ENCODE measurements at places on chromosomes 12 and 14.

- no peak for DNase-seq
Observed at GRCh38 chr12:3012786-3013185, 53.6 kb downstream of the TEAD4 start.

- DNase-seq = peak; percentile 65
Observed at GRCh38 chr12:121443193-121443870, 43.4 kb downstream of the RNF34 start.

DNA sequence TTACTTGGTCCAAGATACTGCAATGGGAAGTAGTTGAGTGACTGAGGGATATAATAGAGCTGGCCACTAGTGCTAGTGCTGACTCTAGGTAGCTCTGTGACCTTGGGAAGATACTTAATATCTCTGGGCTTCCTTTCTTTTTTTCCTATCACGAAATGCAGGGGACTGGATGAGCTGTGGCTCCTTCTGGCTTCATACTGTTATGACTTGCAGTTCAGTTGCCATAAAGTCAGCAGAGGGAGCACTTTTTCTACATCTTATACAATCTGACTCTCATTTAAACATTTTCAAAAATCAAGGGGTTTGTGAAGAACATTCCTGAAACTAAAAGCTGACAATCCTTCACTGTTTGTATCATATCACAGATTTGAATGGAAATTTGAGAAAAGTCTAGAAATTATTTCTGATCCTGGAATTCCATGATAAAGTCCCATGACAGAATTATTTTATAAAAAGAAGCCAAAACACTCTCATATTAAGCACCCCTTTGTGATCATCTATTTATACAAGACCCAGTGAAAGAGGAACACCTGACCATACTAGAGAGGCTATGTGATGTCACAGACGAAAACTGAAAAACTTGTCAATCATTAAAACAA lies 5.3 kb downstream of the BHLHE41 start:
- no peak for DNase-seq

GRCh38 chr12:91627225-91627624 lies 444.6 kb upstream of the DCN start:
- no peak for DNase-seq

DNA sequence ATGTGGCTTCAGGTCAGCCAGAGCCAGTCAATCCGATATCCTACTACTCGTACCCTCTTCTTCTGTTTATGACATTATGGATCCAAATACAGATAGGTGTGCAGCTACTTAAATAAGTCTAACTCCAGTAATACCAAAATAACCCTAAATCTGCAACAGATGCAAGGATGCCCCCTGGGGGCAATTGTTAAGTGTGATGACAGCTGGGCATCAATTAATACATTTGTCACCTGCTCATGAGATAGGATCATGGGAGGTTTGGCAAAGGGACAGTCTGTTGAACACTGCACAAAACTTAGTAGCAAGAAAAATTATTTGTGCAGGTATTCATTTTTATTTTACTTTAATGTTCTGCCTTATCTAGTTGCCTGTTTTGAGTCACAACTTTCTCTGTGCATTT lies 83.2 kb downstream of the SLC38A6 start:
- no peak for DNase-seq

GRCh38 chr12:96486751-96487613 lies 2.4 kb upstream of the CFAP54 start:
- DNase-seq = no peak

GRCh38 chr14:59483363-59483762 lies 845 bp downstream of the L3HYPDH start:
- no peak for DNase-seq

DNA sequence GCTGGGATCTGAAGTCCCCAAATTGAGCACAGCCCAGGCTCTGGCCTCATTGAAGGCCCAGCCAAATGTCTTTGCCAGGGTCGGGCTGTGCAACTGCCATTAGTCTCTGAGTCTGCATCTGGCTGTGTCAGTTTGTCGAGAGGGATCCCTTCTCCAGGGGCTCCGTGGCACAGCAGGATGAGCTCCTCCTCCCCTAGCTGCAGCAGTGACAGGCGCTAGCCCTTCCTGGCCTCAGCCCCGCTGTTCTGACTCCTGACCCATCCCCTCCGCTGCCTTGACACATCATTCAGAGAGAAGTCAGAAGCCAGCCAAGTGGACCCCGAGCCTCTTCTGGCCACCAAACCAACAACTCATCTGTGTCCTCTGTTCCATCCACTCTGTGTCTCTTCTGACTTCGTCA lies 188.3 kb downstream of the CALM1 start:
- no peak for DNase-seq

DNA sequence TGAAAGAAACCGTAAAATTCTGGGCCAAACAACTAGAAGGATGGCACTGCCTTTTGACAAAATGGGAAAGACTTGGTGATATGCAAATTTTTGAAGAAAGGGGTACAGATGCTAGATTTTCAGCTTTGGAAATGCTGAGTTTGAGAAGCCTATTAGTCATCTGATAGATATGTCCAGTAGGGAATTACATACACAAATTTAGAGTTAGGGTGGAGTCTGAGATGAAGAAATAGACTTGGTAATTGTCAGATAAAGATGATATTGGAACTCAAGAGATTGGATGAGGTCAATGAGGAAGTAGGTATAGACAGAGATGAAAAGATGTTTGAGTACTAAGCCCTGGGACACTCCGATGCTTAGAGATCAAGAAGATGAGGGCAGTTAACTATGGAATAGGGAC lies 153.1 kb downstream of the GARIN6 start:
- no peak for DNase-seq

All from stimulated activated CD4-positive, alpha-beta T cell treated with anti-CD3 and anti-CD28 coated beads, Interleukin-15, amount 100 ng/mL, for 48 hours (primary cell).